ENCODE measurements at places on chromosomes 3 and 15.

GRCh38 chr15:52893338-52893737 lies 103.2 kb upstream of the ONECUT1 start:
- DNase-seq: no peak

DNA sequence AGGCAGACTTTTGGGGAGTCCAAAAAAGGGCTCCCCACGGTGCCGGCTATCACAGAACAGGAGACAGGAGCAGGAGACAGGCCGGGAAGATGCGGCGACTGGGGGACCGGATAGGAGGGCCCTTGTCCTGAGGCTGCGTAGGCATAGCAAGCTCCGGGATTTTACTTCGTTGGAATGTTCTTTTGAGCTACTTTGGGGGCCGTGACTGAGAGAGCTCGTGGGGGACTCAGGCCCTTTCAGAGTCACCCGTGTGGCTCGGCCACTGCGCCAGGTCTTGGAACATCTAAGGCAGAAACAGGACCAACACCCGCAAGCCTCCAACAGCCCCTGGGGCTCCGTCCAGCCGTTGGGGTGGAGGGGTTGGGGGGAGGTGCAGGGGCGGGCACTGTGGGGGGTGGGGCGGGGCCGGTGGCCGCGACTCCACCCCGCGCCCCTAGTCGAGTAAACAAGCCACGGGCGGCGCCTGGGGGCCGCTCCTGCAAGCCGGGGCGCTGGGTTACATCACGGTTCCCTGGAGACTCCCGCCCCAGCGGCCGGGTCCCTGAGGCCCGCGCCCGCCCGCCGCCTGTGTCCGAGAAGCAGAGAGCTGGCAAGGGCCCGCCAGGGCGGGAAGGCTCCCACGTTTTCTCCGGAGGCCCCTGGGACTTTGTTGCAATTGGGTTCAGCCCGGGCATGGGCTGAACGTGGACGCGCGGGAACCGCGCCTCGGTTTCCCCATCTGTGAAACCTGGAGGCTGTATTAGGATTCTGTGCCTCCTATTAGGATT lies 23.3 kb upstream of the C15orf39 start:
- DNase-seq: no peak

DNA sequence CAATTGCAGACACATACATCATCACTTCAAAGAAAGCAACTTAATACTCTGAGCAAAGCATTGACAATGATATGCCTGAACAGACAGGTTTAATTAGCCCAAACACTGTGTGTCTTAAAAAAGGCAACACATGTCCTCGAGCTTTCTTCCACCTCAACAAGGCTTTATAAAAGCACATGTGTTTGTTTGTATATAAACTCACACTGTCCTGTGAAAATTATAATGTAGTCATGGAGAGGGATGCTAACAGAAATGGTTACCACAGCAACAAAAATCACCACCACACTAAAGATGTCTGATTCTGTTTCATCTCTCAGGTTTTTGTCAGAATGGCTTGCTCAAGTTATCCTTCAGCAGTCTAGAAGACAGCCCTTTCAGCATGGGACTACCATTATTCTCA lies 314.7 kb downstream of the MAGI1 start:
- DNase-seq: no peak

DNA sequence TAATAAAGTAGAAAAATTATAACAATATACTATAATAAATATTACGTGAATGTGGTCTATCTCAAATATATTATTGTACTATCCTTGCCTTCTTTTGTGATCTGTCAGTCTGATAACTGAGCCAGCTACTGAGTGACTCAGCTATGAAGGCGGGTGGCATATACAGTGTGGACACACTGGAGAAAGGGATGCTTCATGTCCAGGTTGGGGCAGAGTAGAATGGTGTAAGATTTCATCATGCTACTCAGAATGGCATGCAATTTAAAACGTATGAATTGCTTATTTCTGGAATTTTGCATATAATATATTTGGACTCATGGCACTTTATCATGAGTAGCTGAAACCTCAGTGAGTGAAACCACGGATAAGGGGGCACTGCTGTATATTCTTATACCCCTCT lies 172.9 kb upstream of the TBC1D5 start:
- DNase-seq: no peak

GRCh38 chr3:177730814-177731213 lies 533.5 kb upstream of the TBL1XR1 start:
- no peak for DNase-seq

GRCh38 chr15:79930516-79930915 lies 33.7 kb upstream of the MTHFS start:
- DNase-seq: no peak

GRCh38 chr3:153881201-153881600 lies 240.0 kb upstream of the ARHGEF26 start:
- DNase-seq: no peak

- no peak for DNase-seq
Measured at GRCh38 chr15:83733691-83734090, 79.8 kb downstream of the ADAMTSL3 start.

GRCh38 chr3:49653621-49654020 lies 20.5 kb upstream of the APEH start:
- DNase-seq: no peak

GRCh38 chr3:67601919-67602608 lies 52.3 kb downstream of the SUCLG2 start:
- no peak for DNase-seq

- no peak for DNase-seq
Measured at GRCh38 chr3:26247712-26248111, 374.9 kb upstream of the LRRC3B start.

GRCh38 chr15:71790081-71790480 lies 20.3 kb upstream of the NR2E3 start:
- DNase-seq: no peak

- no peak for DNase-seq
Measured at GRCh38 chr3:185330238-185330637, 32.7 kb upstream of the MAP3K13 start.

- no peak for DNase-seq
Measured at GRCh38 chr3:115165701-115166100, 18.6 kb upstream of the ZBTB20 start.

DNA sequence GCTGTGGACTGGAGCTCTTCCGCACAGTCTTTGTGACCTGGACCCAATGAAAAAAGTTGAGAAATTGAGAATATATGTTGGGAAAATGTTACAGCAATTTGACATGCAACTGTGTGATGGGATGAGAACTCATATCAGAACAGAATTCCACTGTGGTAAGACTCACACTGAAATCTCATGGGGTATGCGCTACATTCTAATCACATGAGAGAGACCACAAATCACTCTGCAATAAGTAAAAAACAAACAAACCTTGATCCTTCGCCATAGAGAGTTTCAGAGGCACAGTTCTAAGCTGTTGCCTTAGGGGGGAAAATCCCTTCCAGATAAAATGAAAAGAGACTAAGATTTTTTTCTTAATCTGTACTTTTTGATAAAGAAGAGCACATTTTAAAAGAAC lies 37.3 kb downstream of the LMCD1 start:
- no peak for DNase-seq

GRCh38 chr15:96158938-96159337 lies 171.6 kb upstream of the NR2F2 start:
- no peak for DNase-seq

- no peak for DNase-seq
Measured at GRCh38 chr15:93036951-93037819, 51.8 kb downstream of the RGMA start.

DNA sequence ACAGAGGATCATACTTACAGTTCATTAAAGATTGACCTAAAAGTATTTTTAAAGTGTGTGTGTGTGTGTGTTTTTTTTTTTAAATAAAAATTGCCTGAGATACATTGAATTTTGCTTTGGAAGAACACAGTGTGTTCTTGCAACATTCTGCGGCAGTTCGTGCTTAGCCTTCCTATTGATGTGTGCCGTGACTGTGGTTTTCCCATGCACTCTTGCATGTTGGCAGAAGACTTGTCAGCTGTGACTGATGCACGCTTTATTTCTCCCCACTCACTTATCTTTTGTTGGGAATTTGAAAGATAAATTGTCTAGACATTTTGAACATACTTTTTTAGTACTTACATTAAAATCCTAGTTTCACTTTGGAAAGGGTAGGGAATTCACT lies 136.3 kb upstream of the LRRFIP2 start:
- no peak for DNase-seq

GRCh38 chr3:53628536-53629401 lies 134.4 kb downstream of the CACNA1D start:
- no peak for DNase-seq

- no peak for DNase-seq
Measured at GRCh38 chr3:100503448-100503847, 11.0 kb downstream of the TMEM45A start.

DNA sequence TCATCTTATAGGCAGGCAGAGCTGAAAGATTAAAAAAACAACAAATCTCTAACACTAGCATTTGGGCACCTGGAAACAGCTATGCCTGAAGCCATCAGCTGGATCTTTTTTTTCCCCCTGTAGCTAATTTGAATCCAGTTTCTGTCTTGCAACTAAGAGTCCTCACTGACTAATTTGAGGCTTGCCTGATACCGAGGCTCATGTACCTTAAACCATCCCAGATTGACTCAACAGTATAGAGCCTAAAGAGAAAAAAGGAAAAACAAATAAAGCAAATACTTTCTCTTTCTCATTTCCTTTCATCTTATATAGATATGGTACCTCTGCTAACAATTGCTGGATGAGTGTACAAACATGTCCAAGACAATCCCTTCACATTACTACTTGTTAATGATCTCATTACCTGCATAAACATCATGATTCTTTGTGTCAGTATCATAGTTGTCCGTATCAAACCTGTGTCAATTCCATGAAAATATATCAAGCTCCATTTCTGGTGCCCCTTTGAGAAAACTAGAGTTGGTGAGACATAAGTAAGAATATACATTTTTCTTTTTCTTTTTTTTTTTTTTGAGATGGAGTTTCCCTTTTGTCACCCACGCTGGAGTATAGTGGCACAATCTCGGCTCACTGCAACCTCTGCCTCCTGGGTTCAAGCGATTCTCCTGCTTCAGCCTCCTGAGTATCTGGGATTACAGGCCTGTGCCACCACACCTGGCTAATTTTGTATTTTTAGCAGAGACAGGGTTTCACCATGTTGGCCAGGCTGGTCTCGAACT lies 43.1 kb downstream of the BHLHE40 start:
- no peak for DNase-seq

GRCh38 chr15:29558261-29558660 lies 264.0 kb downstream of the TJP1 start:
- no peak for DNase-seq

- no peak for DNase-seq
Measured at GRCh38 chr3:142275856-142276255, 50.5 kb upstream of the GK5 start.

- DNase-seq: no peak
Measured at GRCh38 chr15:86570738-86571137, 491.1 kb downstream of the AGBL1 start.

DNA sequence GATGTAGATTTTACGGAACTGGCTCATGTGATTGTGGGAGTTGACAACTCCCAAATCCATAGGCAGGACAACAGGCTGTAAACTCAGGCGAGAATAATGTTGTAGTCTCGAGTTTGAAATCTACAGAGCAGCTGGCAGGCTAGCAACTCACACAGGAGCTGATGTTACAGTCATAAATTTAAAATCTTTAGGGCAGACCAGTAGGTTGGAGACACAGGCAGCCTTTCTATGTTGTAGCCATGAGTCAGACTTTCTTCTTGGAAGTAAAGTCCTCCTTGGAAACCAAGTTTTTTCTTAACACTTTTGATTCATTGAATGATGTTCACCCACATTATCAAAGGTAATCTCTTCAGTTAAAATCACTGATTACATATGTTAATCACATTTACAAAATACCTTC lies 89.1 kb upstream of the ALCAM start:
- no peak for DNase-seq

- DNase-seq: no peak
Measured at GRCh38 chr15:75007216-75007615, 11.9 kb downstream of the SCAMP5 start.

GRCh38 chr3:7745711-7746110 lies 755.9 kb upstream of the LMCD1 start:
- no peak for DNase-seq

- DNase-seq: no peak
Measured at GRCh38 chr3:5754602-5755001, 567.1 kb downstream of the EDEM1 start.

- DNase-seq: no peak
Measured at GRCh38 chr3:186257866-186258265, 104.2 kb downstream of the DGKG start.

- DNase-seq: no peak
Measured at GRCh38 chr3:29324180-29324651, 43.3 kb downstream of the RBMS3 start.

DNA sequence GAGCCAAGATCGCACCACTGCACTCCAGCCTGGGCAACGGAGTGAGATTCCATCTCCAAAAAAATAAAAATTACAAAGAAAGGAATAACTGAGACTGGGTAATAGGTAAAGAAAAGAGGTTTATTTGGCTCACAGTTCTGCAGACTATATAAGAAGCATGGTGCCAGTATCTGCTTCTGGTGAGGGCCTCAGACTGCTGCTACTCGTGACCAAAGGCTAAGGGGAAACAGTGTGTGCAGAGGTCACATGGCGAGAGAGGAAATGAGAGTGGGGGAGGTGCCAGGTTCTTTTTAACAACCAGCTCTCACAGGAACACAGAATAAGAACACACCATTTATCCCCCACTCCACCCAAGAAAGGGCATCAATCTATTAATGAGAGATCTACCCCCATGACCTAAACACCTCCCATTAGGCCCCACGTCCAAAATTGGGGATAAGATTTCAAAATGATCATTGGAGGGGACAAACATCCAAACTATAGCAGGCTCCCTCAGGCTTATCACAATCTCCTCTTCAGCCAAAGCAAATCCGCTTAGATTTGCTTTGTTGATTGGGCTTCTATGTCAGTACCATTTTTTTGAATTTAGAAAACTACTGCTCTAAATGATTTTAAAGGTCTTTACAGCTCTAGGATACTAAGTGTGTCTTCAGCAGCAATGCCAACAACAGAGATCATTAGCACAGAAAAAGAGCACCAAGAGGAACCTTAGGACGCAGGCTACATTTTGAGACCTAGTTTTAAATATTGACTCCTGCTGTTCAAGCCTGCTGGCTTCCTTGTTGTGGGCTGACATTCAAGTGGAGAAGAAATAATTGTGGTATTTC lies 84.2 kb upstream of the TBL1XR1 start:
- no peak for DNase-seq

DNA sequence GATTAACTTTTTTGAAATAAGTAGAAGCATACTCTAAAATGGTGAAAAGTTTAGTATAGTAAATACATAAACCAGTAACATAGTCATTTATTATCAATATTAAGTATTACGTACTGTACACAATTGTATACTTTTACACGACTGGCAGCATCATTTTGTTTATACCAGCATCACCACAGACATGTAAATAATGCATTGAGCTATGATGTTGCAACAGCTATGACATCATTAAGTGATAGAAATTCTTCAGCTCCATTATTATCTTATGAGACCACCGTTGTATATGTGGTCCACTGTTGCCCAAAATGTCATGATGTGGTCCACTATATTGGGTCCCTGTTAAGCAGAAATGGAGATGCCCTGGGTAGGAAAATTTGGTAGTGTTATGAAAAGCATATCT lies 51.3 kb downstream of the DRD3 start:
- no peak for DNase-seq

Data from stimulated activated CD8-positive, alpha-beta memory T cell treated with anti-CD3 and anti-CD28 coated beads, Interleukin-15, amount 100 ng/mL, for 1 hour (primary cell).